ENCODE measurements at places on chromosomes 7 and 10. TPM values are rescaled to one million over a fixed set of nuclear protein-coding genes. Genes with fewer than 3 reads are reported as not detected.

GRCh38 chr7:23833405-23833804, 123.4 kb downstream of the STK31 start:
- no peak for DNase-seq

DNA sequence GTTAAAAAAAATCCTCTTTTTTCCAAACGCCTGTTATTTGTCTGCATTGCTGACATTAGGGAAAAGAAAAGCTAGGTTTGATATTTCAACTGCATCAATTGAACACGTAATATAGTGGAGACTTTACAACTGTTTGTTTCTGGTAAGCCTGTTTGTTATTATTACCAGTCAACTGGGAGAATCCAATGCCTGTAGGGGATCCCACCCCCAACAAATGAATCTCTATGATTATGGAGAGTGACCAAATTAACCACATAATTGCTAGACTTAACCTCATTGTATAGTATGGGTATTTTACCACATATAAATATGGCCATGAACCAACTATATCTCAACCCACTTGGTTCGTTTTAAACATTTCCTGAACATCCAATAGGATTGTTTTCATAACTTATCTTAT, 216.1 kb downstream of the TWIST1 start:
- no peak for DNase-seq

DNA sequence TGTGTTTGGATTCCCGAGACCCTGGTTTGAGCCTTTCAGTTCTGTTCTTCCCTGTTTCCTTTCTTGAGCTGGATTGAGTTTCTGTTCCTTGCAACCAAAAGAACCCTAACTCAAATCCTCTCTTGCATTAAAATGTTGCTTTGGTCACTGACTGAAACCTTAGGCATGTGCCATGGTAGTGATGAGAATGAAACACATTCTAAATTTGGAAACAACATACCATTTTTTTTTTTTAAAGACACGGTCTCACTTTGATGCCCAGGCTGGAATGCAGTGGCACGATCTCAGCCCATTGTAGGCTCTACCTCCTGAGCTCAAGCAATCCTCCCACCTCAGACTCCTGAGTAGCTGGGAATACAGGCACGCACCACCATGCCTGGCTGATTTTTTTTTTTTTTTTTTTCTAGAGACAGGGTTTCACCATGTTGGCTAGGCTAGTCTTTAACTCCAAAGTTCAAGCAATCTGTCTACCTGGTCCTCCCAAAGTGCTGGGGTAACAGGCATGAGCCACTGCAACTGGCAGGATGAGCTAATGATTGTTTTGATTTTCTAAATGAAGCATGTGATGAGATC, 8.4 kb downstream of the THAP5 start:
- no peak for DNase-seq

DNA sequence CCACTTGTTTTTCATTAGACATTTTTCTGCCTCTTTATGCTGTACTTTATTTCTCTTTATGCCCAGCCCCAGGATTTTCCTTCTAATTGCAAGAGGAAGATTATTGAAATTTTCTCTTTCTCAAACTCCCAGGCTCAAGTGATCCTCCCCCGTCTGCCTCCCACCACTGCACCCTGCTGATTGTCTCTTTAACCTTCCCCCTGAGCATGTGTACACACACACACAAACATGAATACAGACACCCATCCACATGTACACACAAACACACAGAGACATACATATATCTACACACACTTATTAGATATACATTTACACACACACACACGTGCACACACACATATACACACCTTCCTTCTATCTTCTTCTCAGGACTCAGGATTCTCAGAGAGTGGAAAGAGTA, 37.3 kb upstream of the MAP3K8 start:
- no peak for DNase-seq

DNA sequence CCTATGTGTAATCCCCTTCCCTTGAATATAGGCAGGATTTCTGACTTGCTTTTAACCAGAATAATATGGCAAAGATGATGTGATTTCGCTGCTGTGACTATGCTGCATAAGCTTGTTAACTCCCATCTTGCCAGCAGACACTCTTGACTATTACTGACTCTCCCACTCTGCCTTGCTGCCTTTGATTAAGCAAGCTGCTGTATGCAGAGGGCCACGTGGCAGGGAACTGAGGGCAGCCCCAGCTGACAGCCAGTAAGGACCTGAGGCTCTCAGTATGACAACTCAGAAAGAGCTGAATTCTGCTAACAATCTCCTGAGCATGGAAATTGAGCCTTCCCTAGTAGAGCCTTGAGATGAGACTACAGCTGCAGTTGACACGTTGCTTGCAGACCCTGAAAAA, 279.4 kb upstream of the CACNA2D1 start:
- no peak for DNase-seq

Gene LRGUK
- 0.19 TPM for total RNA-seq

DNA sequence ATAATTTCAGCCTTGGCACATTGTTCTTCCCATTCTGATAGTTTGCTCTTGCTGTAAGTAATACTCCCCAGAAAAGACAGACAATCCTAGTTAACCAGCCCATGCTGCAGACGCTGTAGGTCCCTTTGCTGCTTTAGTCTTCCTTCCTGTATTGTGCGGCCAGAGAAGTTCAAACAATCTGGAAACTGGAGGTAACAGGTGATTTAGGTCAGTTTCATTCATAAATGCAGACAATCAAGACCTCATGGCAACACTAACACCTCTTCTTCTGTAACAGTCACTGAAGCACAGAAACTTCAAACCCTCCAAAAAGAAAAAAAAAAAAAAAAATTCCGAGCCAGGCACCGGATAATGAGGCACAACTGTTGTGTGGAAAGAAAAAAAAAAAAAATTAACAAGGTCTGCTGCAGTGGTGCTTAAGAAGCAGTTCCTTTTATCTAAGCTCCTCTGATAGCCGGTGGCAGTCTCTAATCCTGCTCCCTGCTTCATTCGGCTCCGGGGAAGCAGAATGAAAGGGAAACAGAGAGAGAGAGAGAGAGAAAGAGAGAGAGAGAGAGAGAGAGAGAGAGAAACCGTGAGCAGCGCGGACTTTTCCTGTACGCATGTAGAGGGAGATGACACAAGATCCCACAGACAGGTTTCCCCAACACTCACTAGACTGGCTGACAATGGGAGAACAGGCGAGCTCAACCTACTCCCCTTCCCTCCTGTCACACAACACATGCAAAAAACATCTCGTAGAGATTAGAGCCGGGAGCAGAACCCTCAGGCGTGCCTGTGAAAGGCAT, at the start of gene SEMA3A:
TSS of gene SEMA3A (minus strand) at position 306 of the 788 bp plus-strand sequence. CDS start at position 103, 203 bp downstream.
- DNase-seq, result peak; percentile 22

Gene RBM20
- total RNA-seq, result 1.9 TPM

DNA sequence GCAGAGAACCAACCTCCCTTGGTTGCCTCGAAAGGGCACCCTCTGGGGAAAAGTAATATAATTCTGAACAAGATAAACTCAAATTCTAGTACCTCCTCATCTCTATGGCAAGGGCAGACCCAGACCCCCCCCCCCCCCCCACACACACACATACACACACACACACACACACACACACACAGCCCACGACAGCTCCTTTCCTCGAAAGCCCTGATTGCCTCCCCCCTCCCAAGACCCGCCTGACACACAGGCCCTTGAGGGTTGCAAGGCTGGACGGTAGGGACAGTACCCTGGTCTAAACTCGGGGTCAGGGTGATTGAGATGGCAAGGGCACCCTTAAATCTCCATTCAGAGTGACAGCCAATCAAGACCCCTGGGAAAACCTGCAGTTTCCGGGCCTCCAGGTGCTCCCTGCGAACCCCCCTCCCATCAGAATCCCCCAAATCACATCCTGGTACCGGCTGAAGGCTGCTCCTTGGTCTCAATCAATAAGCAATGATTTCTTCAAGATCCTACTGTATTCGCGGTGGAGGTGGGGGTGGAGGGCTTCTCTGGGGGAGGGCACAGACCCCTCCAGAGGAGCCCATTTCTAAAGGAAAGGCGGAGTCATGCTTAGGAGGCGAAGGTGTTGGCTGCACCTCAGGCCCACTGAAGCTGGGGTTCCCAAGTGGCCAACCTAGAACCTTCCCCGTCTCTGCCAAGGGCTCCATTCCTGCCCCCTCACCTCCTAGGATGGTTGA, 100.7 kb downstream of the HIP1 start:
- no peak for DNase-seq

GRCh38 chr7:103952408-103952807, 37.0 kb downstream of the RELN start:
- DNase-seq, result no peak

DNA sequence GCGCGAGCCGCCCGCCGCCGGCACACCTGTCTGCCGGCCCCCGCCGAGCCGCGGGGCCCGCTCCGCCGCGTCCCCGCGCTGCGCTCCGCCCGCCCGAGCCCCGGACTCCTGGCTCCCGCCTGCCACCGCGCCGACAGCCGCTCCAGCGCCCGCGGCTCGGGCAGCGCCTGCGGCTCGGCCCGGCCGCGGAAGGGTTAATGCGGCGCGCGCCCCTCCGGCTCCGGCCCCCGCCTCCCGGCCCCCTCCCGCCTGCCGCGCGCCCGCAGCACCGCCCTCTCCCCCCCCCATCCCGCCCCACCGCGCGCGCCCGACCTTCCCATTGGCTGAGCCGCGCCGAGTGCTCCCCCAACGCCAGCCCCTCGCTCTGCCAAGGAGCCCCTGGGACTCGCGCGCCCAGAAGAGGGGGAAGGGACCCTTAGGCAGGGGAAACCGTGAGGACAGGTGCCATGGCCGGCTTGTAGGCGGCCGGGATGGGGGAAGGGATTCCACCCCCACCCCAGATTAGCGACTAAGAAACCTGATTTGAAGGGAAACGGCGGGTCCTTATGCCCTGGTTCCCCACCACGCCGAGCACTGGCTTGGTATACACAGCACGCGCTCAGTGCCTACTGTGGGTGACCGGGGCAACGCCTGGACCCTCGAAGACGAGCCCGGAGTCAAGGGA, at the start of gene KCNH2:
TSS of gene KCNH2 (minus strand) at position 196 of the 664 bp plus-strand sequence. CDS start 408 bp downstream, outside the sequence.
- DNase-seq, result no peak

Gene C10orf67
- not detected for total RNA-seq

- no peak for DNase-seq
Observed at GRCh38 chr10:11530806-11531205, 80.6 kb downstream of the USP6NL start.

GRCh38 chr10:61898435-61898778, 3.1 kb upstream of the ARID5B start:
- no peak for DNase-seq

Gene ARHGEF5
- 6.6 TPM for total RNA-seq

GRCh38 chr10:19853831-19854230, 37.6 kb downstream of the PLXDC2 start:
- no peak for DNase-seq

DNA sequence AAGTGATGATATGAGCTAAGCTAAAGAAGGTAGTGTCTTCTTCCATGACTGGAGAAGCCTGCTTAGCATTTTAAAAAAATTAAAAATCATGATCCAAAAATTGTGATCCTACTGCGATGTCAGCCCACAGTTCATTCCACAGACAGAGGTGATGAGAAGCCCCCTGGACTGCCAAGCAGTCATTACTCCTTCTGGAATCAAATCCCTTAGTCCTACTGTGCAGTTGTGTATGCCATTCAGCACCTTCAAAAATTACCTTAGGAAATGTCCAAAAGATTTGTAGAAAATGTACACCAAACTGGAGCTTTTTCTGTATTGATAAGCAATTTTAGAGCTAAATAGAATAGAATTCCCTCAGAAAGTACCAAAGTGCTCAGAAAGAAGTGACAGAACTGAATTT, 283.5 kb upstream of the NFE2L3 start:
- DNase-seq, result no peak

- DNase-seq, result no peak
Observed at GRCh38 chr10:58791137-58791536, 278.5 kb downstream of the BICC1 start.

Gene CDK6
- 29.5 TPM for total RNA-seq

- DNase-seq, result no peak
Observed at GRCh38 chr7:108017776-108018151, 14.8 kb upstream of the LAMB1 start.

GRCh38 chr10:119650062-119650461, 1.1 kb upstream of the BAG3 start:
- no peak for DNase-seq

GRCh38 chr7:121084256-121084655, 95.7 kb downstream of the CPED1 start:
- DNase-seq, result no peak

- DNase-seq, result no peak
Observed at GRCh38 chr10:3684891-3685290, 100.1 kb downstream of the KLF6 start.

Gene KLF14
- 1.4 TPM for total RNA-seq

GRCh38 chr10:26647602-26648244, 49.8 kb upstream of the PDSS1 start:
- no peak for DNase-seq

Gene GIMAP2
- total RNA-seq, result 44.0 TPM

GRCh38 chr7:2873686-2874551, 29.8 kb upstream of the GNA12 start:
- no peak for DNase-seq

DNA sequence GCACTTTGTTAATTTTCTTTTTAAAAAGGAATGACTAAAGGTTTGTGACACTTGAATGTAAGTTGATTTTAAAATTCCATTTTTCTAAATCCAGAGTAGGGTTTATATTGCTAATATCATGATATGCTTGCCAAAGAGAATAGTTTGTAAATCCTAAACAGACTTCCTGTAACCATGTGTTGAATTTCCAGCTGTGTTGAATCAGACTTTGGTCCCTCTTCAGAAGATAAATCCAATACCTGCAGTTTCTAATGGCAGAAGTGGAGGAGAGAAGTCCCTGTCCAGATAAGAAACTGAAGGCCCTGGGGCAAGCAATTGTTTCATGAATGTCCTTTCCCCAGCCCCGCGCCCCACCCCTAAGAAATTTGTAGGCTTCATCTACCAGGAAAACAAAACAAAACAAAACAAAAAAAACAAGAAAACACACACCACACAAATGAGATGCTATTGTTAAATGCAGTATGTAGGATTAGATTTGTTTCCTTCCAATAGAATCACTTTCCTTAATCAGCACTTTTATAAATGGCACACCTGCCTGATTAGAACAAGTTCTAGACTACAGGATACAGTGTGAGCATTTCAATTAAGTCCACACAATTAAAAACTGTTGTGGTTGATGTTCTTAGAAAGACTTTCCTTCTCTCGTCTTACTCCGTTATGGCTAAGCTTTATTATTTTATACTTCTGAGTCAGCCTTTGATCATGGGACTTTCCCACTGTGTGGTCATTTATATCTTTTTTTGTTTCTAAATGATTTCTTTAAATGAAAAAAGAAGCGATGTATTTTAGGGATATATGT, 122.8 kb downstream of the KAT6B start:
- DNase-seq, result no peak

- no peak for DNase-seq
Observed at GRCh38 chr10:129810-130209, 5.4 kb upstream of the ZMYND11 start.

- no peak for DNase-seq
Observed at GRCh38 chr10:131032329-131033165, 279.0 kb downstream of the TCERG1L start.

- no peak for DNase-seq
Observed at GRCh38 chr7:69620063-69620462, 21.8 kb downstream of the AUTS2 start.

Gene FAM25G
- total RNA-seq, result not detected

DNA sequence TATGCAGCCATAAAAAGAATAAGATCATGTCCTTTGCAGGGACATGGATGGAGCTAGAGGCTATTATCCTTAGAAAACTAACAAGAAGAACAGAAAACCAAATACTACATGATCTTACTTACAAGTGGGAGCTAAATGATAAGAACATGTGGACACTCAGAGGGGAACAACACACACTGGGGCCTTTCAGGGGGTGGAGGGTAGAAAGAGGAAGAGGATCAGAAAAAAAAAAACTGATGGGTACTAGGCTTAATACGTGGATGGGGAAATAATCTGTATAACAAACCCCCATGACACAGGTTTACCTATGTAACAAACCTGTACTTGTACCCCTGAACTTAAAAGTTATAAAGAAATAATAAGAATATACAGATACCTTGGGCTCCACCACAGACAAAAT, 514.2 kb downstream of the ARL4A start:
- no peak for DNase-seq

Gene NUTM2E
- total RNA-seq, result 0.65 TPM

Gene ST8SIA6
- total RNA-seq, result 0.19 TPM
